NCI-H2081 treated with DMSO at 0.1 percent for 48 hours (cell line): ENCODE measurements at places on chromosomes 11 and 22.

DNA sequence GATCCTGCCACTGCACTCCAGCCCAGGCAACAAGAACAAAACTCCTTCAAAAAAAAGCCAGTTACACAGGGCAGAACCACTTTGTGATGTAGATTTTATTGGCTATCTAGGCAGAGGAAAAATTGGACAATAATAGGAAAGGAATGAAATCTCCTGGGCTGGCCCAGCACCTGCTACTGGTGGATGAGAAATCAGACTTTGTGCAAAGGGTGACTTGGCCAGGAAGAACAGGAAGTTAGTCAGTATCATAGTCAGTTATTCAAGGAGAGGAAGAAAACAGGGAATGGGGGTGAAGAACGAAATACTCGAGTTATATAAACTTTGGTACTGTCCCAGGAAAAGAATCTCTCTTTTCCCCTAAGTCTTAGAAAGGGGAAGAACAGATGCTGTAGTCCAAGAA, 11.0 kb upstream of the SPTBN2 start:
- DNase-seq = no peak

DNA sequence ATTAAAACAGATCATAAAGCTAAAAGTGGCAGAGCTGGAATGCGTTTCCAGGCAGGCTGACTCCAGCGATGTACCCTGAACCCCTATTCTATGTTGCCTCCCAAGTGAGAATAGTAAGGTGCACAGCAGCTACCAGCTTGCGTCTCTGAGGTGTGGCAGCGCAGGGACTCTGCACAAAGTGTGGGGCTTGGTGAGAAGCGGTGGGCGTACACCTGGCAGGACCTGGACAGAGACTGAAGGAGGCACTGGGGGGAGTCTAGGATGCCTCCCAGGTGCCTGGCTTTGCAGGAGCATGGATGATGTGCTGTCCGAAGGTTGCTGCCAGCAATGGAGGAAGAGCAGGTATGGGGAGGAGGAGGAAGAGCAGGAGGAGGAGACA, 42.9 kb downstream of the AMPD3 start:
- DNase-seq = no peak

DNA sequence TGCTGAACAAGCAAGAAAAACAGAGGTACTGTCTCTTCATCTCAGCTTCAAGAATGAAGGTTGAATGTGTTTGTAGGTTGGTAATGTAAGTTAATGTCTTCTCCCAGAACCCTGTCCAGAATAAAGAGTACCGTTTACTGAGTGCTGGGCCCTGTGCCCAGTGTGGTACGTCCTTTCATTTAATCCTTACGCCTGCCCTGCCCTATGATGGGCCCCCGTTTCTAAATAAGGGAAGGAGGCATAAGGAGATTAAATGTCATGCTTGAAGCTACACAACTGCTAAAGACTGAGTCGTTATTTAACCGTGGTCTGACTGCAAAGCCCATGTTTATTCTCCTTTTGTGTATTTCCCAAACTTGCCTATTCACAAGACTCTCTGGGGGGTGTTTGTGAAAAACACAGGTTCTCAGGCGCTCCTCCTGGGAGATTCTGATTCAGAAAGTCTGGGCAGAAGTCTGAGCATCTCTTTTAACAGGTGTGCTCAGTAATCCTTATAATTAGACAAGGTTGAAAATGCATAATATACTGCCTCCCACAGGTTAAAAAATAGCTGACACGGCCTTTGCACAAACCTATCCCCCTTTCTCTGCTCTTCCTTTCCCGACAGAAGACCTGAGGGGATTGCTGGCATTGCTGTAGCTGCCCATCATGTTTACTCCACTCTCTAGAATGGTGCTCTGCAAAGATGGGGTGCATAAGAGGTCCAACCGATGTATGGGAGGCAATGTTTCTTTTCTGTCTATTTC, 56.3 kb upstream of the ZBTB44 start:
- DNase-seq = no peak

DNA sequence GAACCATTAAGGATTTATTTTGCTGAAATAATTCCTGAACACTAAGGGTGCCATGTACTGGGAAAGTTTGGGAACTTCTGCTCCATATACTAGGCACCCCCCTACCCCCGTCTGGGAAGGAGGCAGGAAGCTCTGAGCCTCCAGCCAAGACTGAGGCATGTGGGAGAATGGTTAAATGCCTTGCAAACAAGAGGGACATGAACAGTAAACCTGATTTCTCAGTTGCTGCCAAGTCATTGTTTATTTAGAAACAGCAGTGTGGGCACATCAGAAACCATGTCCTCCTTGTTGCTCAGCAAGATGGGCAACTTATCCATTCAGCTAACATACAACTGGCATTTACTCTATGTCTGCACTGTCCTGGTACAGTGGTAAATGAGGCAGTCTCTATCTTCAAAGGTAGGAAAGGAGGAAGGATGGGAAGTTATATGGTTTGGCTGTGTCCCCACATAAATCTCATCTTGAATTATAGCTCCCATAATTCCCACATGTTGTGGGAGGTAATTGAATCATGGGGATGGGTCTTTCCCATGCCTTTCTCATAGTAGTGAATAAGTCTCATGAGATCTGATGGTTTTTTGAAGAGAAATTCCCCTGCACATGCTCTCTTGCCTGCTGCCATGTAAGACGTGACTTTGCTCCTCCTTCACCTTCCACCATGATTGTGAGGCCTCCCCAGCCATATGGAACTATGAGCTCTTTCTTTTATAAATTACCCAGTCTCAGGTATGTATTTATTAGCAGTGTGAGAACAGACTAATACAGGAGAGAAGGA, 459.1 kb downstream of the MIAT start:
- DNase-seq = peak; percentile 24

DNA sequence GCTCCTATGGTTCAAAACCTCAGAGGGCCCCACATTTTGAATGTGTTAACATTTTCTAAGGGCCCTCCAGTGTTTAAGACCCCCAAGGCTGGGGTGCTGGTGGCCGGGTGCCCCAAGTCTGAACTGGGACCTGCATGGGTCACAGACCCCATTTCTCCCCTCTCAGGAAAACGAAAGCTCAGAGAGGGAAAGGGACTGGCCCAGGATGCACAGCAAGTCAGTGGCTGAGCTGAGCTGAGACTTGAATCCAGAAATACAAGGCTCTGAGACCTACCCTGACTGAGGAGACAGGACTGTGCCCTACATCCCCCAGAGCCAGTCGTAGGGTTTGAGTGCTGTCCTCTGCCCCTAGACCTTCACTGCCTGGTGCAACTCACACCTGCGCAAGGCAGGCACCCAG, 4.2 kb downstream of the ACTN3 start:
- no peak for DNase-seq

DNA sequence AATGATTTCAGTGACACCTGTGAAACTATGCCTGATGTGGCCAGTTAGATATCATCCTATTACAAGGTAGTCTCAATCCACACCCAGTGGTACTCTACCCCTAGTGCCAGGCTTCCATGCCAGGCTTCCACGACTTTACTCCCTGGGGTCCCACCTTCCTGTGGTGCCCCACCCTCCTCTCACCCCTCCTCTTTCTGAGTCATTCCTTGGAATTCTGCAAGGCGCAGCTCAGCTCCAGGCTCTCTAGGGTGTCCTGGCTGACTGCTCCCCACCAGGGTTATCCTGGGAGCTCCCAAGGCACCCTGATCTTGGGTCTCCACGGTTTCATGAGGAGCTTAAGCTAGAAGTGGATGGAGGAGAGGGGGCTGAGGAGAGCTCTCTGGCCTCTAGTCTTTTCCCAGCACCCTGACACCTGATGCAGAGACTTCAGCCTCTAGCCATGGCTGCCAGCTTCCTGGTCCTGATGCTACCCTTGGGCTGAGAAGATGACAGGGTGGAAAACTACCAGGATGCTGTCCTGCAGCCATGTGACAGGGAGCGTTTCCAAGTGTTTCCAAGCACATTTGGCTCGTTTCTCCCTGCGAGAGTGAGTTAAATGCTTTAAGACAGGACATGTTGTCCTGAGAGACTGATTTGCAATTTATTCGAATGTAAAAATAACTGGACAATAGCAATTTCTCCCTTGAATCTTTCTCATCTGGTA, 1461.2 kb downstream of the TBC1D22A start:
- DNase-seq = no peak

DNA sequence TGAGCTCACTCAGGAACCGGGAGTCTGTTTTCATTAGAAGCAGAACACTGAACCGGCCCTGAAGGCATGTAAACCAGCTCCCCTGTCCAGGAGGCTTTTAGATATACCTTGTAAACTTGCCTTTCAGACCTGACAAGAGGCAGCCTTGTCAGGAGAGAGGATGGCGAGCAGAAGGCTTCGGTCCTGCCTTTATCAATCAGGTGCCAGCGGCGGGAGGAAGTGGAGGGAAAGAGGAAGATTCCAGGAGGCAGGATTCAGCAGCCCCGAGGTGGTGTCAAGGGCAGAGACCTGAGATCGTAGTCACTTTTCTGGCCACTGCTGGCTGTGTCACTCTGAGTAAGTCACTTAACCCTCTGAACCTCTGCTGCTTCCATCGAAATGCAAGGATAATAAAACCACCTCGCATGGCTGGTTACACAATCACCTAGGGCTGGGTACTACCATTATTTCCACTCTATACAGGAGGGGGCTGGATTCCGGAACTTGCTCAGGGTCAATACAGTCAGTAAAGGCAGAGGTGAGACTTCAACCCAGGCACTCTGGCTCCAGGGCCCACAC, 181.0 kb downstream of the CHST1 start:
- DNase-seq = no peak

DNA sequence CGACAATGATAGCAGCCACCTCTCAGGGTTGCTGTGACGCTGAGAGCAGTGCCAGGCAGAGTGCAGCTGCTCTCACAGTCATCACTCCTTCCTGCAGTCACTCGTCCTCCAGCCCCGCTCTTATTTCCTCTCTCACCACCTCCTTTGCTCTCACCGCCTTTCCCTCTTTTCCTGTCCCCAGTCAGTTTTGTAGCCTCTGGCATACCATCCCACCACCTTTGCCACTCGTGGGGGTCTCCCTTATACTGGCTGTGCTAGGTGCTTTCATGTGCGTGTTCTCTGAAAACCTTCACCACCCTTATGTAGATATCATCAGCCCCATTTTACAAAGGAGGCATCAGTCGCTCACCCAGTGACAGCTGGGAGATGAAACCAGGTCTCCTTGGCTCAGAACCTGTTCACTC, 19.3 kb upstream of the ST3GAL4 start:
- no peak for DNase-seq

DNA sequence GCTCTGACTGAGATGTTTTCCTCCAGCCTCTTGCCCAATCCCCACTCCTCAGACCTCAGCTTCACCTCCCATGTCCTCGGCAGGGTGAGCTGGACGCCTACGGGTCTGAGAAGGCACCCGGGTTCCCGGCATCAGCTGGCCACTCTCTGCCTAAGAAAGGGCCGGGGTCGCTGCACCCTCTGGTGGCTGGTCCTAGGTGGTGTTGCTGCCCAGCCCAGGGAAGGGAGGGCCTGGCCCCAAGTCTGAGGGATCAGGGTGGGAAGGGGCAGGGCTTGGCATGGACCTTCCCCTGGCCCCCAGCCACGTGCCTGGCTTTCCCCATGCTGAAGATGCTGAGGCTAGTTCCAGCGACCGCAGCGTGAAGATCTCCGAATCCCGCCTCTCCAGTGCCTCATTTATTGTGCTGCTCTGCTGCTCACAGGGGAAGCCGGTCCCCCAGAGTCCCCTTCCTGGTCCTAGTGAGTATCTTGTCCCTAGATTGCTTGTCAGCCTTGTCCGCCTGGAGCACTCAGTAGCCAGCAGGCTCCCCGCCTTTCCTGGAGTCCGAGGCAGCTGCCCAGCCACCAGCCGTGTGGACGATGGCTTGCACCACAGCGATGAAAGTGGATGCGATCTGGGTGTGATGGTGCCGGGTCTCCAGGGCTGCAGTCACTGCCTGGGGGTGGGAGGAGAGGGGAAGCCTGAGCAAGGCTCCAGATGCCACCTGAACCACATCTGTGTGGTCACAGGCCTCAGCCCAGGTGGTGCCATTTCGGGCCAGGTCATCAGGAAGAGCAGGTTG, 2.9 kb upstream of the GGT5 start:
- no peak for DNase-seq

GRCh38 chr22:44314425-44315067, 1.8 kb upstream of the SHISAL1 start:
- no peak for DNase-seq

GRCh38 chr11:34232807-34233206, 125.0 kb downstream of the ABTB2 start:
- DNase-seq = no peak

DNA sequence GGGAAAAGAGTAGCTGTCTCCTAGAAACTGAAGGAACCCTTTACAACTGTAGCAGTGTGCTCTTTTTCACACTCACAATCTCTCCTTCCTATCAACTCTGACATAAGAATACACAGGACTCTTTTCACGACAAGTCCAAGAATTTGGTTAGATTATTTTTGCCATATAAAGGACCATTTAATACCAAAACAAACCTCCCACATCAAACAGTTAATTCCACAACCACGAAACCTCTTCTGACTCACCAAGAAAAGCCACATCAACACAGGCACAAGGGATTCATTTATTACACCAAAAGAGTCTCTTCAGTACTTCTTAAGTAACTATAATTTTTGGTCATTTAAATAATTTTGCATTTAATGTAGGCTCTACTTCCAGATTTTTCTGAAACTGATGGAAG, 222.6 kb upstream of the PITPNB start:
- DNase-seq = no peak

GRCh38 chr11:58980159-58980843, 41.0 kb downstream of the GLYATL1 start:
- no peak for DNase-seq

- DNase-seq = no peak
Observed at GRCh38 chr22:32164075-32164860, 5.2 kb upstream of the C22orf42 start.

DNA sequence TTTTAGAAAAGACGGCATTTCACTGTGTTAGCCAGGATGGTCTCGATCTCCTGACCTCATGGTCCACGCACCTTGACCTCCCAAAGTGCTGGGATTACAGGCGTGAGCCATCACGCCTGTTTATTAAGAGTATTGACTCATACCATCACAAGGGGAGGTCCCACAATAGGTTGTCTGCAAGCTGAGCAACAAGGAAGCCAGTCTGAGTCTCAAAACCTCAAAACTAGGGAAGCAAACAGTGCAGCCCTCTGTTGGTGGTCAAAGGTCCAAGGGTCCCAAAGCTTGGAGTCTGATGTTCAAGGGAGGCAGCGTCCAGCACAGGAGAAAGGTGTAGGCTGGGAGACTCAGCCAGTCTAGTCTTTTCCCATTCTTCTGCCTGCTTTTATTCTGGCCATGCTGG, 32.8 kb upstream of the LDLRAD3 start:
- DNase-seq = no peak

DNA sequence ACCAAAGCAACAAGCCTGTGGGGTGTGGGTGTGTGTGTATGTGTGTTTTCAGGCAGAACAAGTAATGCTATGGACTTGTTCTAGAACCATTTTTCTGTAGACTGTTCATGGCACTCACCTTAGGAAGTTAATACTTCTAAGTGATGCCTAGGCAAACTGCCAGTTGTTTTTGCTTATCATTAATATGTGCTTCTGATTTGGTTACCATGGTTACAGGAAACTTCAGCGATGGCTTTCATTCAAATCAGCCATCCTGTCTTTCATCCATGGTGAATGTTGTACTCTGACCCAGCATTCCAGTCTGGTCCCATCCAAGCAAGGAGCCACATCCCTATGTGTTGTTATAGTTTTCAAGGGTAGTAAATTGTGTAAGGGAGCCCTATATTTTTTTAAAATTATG, 49.8 kb upstream of the ARHGAP20 start:
- no peak for DNase-seq

- DNase-seq = no peak
Observed at GRCh38 chr11:46948378-46949131, 12.0 kb downstream of the CSTPP1 start.
